Activated CD8-positive, alpha-beta memory T cell treated with anti-CD3 and anti-CD28 coated beads, Interleukin-2, amount 50 U/mL, for 4 hours (primary cell): ENCODE measurements at places on chromosomes 1 and 21.
A peak's percentile ranks its signal among the peaks of the same experiment; 100 is the strongest.

DNA sequence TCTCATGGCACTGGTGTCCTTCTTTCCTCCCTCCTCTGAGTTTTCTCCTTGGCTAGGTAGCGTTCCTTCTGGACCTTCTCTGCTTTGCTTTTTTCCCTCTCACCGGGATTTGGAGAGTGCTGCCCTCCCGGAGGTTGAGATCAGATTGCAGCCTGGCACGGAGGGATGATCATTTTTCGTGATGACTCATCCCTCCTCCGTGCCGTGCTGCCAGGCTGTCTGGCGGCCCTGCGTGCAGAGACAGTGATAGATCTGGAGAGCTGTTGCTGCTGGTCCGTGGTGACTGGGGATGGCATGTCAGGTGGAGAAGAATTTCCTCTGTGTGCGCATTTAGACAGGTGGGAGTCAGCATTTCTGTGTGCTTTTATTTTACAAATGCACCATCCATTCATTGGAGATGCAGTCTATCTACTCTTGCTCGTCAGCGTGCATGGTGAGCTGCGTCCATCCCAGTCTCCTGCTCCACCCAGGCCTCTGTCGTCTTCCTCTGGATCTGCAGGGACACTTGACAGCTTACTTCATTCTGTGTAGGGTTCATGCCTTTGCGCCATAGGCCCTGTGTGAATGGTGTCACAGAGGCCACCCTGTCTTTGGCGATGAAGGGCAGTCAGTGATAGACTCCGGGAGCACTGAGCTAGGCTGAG, 104.4 kb downstream of the PCBP3 start:
- DNase-seq: no peak

GRCh38 chr1:75922698-75923097, 9.5 kb downstream of the ASB17 start:
- no peak for DNase-seq

- no peak for DNase-seq
Measured at GRCh38 chr1:33400153-33400911, 30.6 kb downstream of the PHC2 start.

DNA sequence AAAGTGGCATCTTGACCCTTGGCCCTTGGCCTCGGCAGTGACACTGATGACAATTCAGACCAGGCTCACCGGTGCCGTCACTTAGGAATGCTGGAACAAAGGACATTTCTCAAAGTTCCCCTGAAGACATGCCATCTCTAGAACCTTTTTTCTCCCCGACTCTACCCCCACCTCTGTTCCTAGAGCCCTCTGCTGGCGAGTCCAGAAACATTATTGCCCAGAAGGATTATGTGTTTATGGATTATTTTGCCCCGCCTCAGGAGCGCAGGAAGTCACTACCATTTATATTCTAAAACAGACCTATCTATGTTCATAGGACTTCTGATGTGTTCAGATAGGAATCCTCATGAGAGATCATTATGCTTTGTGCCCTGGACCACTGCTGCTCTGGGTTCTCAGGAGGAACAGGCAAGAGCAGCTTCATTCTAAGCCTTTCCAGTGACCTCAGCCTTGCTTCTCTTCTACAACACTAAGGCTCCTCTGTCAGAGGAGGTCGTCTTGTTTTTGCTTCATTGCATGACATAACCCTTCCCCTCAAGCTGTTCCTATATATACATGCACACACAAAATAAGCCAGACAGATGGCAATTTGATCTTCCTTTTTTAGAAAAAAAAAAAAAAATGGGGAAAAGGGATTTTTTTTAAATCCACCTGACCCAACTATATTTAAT, 12.4 kb upstream of the SHISA4 start:
- DNase-seq: no peak

GRCh38 chr1:187646536-187647107, 817.9 kb downstream of the PLA2G4A start:
- DNase-seq: no peak

GRCh38 chr21:26982767-26983166, 15.9 kb upstream of the ADAMTS5 start:
- DNase-seq: no peak

DNA sequence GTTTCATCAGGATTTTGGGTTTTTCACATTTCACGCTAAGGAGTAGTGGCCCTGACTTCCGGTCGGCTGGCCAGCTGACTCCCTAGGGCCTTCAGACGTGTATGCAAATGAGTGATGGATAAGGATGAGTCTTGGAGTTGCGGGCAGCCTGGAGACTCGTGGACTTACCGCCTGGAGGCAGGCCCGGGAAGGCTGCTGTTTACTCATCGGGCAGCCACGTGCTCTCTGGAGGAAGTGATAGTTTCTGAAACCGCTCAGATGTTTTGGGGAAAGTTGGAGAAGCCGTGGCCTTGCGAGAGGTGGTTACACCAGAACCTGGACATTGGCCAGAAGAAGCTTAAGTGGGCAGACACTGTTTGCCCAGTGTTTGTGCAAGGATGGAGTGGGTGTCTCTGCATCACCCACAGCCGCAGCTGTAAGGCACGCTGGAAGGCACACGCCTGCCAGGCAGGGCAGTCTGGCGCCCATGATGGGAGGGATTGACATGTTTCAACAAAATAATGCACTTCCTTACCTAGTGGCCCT, 23.1 kb upstream of the TNFRSF1B start:
- DNase-seq: no peak

DNA sequence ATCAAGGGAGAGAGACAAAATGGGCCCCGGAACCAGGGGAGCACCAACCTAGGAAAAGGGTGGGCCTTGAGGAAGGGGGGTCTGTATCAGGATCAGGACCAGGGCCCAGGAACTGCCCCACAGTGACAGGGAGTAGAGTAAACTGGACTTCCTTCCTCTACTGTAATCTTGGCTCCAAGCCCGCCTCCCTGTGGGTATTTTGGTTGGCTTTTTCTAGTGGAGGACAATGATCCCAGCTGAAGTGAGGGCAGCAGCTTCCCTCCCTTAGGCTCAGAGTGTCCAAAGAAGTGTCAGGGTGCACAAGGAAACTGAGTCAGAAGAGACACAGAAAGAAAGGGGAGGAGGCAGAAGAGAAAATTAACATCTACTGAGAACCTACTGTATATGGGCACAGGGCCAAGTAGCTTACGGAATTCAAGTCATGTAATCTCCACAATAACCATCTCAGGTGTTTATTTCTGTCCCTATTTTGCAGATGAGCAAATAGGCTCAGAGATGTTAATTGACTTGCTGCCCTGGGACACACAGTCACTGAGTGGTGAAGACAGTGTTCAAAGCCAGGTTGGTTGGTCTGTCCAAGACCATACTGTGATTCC, 4.8 kb downstream of the UBQLN4 start:
- no peak for DNase-seq

DNA sequence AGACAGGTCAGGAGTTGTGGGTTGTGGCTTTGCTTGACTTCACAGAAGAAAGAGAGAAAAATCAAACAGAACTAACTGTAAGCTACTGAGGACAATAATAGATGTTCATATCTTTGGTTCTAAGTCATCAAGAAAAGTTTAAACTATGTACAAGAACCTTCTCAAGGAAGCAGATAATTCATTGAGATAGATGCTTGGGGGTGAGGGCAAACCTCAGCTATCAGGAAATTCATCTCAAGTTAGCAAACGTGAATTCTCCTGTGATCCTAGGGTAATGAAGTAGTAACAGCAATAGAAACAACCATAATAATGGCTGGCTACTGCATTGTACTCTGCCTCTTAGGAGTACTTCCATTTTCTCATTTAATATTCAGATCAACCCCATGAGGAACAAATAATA, 506.2 kb downstream of the PLPP3 start:
- no peak for DNase-seq

GRCh38 chr1:22694172-22694571, 16.5 kb upstream of the EPHB2 start:
- no peak for DNase-seq

GRCh38 chr1:96478228-96478627, 243.4 kb upstream of the PTBP2 start:
- no peak for DNase-seq

GRCh38 chr1:203283597-203283996, 21.7 kb upstream of the BTG2 start:
- DNase-seq: no peak

DNA sequence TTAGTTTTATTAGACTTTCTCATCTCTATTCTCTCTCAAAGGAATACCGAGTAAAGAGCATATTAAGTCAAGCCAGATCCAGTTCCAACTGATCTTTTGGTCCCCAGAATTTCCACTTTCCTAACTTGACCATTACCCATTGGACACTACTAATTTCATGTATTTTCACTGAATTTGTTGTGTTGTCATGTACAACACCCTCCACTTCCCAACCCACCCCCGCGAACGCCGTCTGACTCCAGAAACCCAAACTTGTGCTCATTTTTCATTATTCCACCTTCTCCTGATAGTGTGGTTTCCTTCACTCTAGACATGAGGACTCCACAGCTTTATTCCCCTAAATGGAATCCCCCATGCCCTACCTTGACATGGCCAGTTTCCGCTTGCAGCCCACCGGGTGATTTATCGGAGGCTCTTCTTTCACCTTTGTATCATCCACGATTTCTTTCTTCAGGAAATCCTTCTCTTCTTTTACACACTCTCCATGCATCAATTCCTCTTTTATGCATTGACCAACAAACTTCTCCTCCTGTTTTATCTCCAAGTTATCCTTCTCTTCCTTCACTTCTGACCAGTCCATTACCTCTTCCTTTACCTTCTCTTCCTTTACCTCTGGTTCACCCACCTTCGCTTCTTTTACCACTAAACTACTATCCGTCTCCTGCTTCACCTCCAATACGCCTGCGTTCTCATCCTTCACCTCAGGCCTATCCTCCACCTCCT, 805 bp downstream of the ZNHIT6 start:
- no peak for DNase-seq

- no peak for DNase-seq
Measured at GRCh38 chr1:57061369-57061768, 95.6 kb upstream of the C8B start.

DNA sequence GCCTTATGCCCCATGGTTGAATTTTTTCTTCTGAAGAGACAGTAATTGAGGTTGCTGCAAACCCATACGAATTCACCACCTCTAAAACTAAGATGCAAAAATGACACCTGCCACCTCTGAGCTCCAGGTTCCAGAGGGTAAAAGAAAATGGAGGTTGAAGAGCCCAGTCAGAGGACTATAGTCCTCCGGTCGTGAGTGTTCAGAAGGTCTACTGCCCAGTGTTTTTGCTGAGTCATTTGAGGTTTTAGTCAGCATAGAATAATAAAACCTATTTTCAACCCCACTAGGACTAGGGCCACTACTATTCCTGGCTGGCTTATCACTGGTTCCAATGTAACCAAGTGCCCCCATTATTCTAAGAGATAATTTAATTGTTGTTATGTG, 12.9 kb upstream of the SLAMF7 start:
- DNase-seq: no peak

DNA sequence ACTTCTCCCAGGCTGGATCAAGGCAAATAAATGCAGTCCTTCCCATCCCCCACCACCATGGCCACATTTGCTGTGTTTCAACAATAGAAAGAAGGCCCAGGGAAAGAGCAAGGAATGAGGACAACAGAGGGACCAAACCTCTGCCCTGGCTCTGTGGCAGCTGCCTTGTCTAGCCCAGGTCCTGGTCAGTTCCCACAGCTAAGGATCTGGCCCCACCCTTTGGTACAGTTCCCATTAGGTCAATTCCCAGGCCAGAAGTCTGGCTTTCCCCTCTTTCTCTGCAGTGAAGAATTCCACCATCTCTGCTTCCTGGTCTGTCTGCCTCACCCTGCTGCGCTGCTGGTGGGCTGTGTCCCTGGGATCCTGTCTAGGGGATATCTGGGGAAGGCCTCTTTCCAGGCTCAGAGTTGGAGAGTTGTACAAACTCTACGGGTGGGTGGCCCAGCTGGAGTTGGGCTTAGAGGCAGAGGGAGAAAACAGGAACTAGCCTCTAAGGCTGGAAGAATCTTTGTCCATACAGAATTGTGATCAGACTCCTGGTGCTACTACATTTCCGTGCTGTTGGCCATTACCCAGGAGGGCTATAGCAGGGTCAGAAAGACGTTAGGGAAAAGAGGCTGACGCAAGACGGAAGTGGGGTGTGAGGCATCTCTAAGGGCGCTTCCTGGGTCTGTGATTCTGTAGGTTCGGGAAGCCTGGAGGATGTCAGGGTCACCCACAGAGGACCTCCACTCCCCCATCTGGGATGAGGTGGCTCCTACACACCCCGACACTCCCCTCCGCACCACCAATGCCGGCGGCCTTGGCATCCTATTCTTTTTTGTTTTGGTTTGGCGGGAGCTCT, 953 bp upstream of the NDUFS2 start:
- no peak for DNase-seq

GRCh38 chr1:8537991-8538390, 220.1 kb downstream of the SLC45A1 start:
- DNase-seq: no peak

DNA sequence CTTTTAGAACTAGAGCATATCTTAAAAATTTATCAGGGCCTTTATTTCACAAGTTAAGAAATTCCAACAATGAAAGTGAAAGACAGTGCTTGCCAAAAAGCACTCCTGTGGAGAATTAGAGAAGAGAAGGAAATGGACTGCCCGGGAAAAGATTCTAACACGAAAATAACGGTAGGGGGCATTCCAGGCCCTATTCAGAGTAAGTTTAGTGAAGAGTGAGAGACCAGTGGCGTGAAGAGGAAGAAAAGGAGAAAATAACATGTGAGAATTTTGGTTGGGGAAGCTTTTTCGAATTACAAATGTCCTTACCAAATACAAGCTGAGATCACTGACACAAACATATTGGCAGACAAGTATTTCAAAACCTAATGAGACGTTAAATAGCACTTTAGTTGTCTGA, 38.4 kb upstream of the RBM34 start:
- DNase-seq: no peak

DNA sequence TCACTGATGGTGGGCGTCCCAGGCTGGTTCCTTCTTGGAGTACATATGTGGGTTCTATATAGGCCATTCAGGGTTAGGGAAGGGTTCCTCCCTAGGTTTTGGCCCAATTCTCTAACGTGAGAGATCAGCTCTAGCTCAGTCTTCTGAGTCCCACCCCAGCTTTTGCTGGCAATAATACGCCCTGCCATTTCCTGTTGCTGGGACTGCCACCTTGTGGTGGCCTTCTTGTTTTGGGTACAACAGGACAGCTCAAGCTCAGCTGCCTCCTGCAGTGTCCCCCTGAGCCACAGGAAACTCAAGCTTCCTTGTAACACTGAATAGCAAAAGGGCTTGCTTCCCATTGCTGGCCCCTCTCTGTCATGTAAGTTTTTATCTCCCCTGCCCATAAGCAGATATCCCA, 77.8 kb downstream of the BACH1 start:
- peak; percentile 49 for DNase-seq

DNA sequence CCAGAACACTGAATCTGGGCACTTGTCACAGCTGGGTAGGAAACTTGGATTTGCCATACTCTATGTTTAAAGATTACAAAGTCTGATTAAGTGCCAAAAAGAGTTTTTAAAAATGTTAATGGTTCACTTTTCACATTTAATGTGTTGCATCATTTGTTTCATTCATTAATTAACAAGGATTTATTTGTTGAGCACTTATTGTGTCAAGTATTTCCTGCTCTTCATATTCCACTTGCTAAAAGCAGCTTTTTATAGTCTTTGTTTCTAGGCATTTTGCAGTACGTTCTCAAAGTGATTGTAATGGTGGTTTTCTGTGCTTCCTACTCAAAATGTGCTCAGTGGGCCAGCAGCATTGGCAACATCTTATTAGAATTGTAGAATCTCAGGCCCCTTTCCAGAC, 68.7 kb downstream of the EPB41 start:
- DNase-seq: no peak

GRCh38 chr1:67645495-67646144, 39.4 kb upstream of the GADD45A start:
- no peak for DNase-seq

GRCh38 chr1:25082995-25083394, 149.3 kb downstream of the SYF2 start:
- DNase-seq: no peak
